ENCODE measurements at places on chromosomes 12 and 14. TPM values are rescaled to one million over a fixed set of nuclear protein-coding genes. Genes with fewer than 3 reads are reported as not detected.

The TEX52 gene
- not detected for polyA plus RNA-seq

The MTHFD1 gene
- 25.8 TPM for polyA plus RNA-seq

The MSI1 gene
- polyA plus RNA-seq: 0.45 TPM

The DIO3 gene
- polyA plus RNA-seq: 1.0 TPM

The CMA1 gene
- polyA plus RNA-seq: 0.90 TPM

The GNB3 gene
- 1.7 TPM for polyA plus RNA-seq

The PLCZ1 gene
- not detected for polyA plus RNA-seq

The SLCO1B1 gene
- not detected for polyA plus RNA-seq

The P2RX7 gene
- 0.61 TPM for polyA plus RNA-seq

The OR4K1 gene
- not detected for polyA plus RNA-seq

The NEUROD4 gene
- polyA plus RNA-seq: not detected

The KRT6C gene
- not detected for polyA plus RNA-seq

The GARIN6 gene
- polyA plus RNA-seq: not detected

The TAS2R9 gene
- polyA plus RNA-seq: 0.90 TPM

The HNF1A gene
- polyA plus RNA-seq: 8.2 TPM

The EPS8 gene
- 71.5 TPM for polyA plus RNA-seq

The ACSM4 gene
- polyA plus RNA-seq: not detected

The LRIG3 gene
- 8.0 TPM for polyA plus RNA-seq

The DBX2 gene
- 0.30 TPM for polyA plus RNA-seq

The TMEM117 gene
- 1.9 TPM for polyA plus RNA-seq

The ARID4A gene
- 6.8 TPM for polyA plus RNA-seq

The CLECL1 gene
- polyA plus RNA-seq: not detected

The SSPN gene
- polyA plus RNA-seq: 13.6 TPM

The RERGL gene
- polyA plus RNA-seq: 64.3 TPM

The RIPK3 gene
- 8.4 TPM for polyA plus RNA-seq

The TMEM119 gene
- polyA plus RNA-seq: 2.3 TPM

The LGR5 gene
- polyA plus RNA-seq: 0.03 TPM

The FAM181A gene
- not detected for polyA plus RNA-seq

The IL26 gene
- polyA plus RNA-seq: not detected

The SIX6 gene
- not detected for polyA plus RNA-seq

The MAP1LC3B2 gene
- polyA plus RNA-seq: 1.5 TPM

The HVCN1 gene
- 4.7 TPM for polyA plus RNA-seq

The RNASE2 gene
- 16.7 TPM for polyA plus RNA-seq

The SLC35E3 gene
- 2.9 TPM for polyA plus RNA-seq

The TAS2R31 gene
- polyA plus RNA-seq: 0.06 TPM

The RBP5 gene
- 1.9 TPM for polyA plus RNA-seq

The CIDEB gene
- polyA plus RNA-seq: 10.6 TPM

The NTN4 gene
- polyA plus RNA-seq: 12.9 TPM

The RALGAPA1 gene
- polyA plus RNA-seq: 11.4 TPM

The SRSF5 gene
- 365 TPM for polyA plus RNA-seq

The OR11H12 gene
- polyA plus RNA-seq: not detected

The COCH gene
- 3.3 TPM for polyA plus RNA-seq

The FSCB gene
- polyA plus RNA-seq: not detected

The FOXM1 gene
- polyA plus RNA-seq: 2.2 TPM

The FOXA1 gene
- polyA plus RNA-seq: 2.1 TPM
